ENCODE measurements at places on chromosomes 4 and X.

DNA sequence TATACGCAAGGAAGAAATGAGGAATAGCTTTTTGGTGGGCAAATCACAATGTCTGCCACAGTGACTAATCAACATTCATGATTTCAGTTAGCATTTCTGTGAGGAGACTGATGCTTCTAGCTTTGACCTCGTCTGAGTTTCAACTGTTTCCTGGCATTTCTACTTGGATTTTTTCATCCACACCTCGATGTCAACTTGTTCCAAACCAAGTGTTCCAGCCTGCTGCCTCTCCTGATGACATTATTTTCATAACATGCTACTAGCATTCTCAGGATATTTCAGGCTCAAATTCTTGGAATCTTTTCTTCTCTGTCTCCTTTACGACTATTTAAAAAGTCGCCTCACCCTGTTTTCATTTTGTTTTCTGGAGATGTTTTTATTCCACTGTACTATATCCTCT lies 90.3 kb upstream of the TEX13D start:
- DNase-seq = no peak

- DNase-seq = no peak
These were observed 277.8 kb downstream of the DMD start for GRCh38 chrX:32933548-32933947.

- no peak for DNase-seq
These were observed 25.7 kb downstream of the USP53 start for GRCh38 chr4:119238068-119238722.

DNA sequence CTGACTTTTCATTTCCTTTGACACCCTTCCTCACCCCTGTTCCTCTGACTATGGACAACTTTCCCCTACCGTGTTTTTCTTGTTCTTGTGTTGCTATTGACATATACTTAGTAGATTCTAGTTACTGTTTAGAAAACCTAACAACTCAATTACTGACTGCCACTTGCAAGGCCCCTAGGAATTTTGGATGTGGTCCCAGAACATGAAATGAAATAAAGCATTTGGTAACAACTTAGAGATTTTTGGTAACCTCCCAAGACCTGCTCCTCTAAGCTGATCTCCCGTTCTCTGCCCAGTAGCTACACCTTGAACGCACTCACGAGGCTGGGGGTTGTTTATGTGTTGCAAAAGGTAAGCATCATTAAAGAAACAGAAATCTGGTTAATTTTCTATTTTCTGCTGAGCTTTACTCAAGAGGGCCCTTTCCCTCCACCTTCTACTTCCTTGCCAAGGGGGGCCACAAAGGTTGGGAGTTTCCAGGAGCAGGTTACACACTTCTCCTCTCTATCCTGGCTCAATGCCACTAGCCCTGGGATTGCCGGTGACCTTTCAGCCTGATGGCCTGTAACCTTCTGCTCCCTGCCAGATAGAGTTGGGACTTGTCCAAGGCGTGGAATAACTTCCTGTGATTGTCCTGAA lies 20.5 kb downstream of the GAB3 start:
- DNase-seq = no peak

GRCh38 chrX:40326186-40326965 lies 228.6 kb upstream of the BCOR start:
- no peak for DNase-seq

DNA sequence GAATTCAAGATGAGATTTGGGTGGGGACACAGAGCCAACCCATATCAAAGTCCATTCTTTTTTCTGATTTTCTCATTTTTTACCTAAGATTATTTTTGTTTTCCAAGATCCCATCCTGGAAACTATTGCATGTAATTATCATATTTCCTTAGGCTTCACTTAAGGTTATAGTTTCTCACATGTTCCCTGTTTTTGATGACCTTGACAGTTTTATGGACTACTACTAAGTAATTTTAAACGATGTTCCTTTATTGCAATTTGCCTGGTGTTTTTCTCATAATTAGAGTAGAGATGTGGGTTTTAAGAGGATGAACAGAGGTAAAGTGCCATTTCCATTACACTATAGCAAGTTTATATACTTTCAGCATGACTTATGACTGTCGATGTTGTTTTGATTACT lies 795.1 kb downstream of the FAT4 start:
- no peak for DNase-seq

DNA sequence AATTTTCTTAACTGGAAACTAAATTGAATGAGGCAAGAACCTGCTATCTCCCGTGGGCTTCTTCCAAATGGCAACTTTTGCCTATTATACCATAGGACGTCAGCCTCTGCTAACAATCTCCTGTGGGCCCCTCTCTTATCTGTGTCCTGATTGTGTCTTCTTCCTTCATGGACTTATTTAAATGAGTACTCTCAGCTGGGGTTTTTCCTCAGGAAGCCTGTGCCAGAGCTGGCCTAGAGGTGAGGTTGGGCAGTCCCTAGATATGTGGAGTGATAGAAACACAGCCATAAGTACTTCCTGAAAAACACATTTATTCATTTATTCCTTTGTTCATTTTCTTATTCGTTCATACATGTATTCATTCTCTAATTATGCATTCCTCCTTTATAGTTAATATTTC lies 712.5 kb upstream of the SLIT2 start:
- no peak for DNase-seq

- no peak for DNase-seq
These were observed 32.4 kb downstream of the IGFBP7 start for GRCh38 chr4:57077550-57078343.
